ENCODE measurements at places on chromosomes 5 and 9. TPM values are rescaled to one million over a fixed set of nuclear protein-coding genes. Genes with fewer than 3 reads are reported as not detected.

DNA sequence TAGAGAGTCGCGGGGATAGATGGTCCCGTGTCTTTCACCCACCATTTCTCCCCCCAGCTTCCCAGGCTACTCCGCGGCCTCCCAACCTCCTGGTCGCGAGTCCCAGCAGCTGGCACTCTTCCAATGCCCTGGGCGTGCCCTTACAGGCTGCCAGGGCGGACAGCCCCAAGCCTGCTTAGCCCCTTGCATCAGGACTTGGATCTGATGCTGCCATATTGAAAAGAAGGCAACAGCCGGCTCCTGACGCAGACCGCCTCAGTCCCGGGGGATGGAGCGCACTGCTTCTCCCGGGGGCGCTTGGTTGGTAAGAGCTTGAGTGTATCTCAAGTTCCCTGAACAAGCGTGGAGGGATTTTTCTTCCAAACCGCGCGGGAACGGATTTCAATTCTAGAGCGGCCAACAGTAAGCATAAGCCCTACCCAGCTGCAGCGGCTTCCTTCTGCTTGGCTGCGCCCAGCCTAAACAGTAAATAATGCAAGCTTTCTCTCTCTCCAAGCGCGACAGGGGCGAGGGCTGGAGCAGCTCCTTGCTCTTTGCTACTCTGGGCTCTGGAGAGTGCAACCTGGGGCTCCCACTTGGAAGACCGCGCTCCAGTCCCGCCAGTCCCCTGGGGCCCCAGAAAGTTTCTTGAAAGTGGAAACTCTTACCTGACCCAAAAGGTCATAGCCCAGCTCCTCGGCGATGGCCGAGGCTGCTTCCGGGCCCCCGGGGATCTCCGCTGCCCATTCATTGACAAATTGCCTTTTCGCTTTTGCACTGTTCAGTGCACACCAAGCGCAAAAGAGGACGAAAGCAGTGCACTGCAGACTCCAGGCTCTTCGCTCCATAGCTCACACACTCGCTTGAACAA lies 607 bp downstream of the PCSK1 start:
- DNase-seq = no peak

Gene CDX1
- 0.33 TPM for total RNA-seq

Gene SEMA4D
- total RNA-seq = 27.8 TPM

- no peak for DNase-seq
These were observed 32.9 kb downstream of the ACER2 start for GRCh38 chr9:19441730-19442129.

GRCh38 chr9:99336005-99336404 lies 113.9 kb downstream of the SEC61B start:
- no peak for DNase-seq

Gene GPR150
- not detected for total RNA-seq

DNA sequence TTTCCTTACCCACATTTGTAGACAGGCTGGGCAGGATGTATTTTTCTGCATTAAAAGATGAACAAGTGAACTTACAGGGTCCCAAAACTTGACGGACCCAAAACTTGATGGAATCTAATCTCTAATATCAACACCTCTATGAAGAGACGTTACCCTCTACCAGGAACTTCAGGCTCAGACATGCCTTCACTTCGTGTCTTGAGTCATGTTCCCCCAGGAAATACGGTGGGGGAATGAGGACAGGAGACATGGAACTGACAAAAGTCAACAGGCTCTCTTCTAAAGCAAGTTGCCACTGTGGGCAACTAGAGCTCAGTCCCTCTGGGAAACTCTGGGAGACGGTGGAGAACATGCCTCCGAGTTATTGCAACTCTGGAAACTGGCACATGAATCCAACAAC lies 196.1 kb downstream of the PAPPA start:
- no peak for DNase-seq

Gene PCDH12
- not detected for total RNA-seq

Gene CCDC171
- 3.3 TPM for total RNA-seq

DNA sequence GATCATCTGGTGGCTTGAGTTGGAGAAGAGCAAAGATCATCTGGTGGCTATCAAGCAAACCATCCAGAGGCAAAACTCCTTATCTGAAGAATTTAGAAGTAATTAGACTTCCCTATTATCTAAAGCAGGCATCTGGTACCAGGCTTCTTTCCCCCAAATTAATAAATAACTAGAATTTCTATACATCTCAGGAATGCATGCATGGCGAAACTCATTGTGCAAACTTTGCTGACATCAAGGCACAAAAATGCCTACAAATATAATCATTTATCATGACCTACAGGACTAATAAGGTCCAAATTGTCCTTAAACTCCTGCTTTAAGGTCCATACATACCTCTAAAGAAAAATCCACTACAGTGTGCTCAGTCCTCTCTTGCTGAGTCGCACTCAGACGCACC lies 6.0 kb downstream of the OR13D1 start:
- DNase-seq = no peak

DNA sequence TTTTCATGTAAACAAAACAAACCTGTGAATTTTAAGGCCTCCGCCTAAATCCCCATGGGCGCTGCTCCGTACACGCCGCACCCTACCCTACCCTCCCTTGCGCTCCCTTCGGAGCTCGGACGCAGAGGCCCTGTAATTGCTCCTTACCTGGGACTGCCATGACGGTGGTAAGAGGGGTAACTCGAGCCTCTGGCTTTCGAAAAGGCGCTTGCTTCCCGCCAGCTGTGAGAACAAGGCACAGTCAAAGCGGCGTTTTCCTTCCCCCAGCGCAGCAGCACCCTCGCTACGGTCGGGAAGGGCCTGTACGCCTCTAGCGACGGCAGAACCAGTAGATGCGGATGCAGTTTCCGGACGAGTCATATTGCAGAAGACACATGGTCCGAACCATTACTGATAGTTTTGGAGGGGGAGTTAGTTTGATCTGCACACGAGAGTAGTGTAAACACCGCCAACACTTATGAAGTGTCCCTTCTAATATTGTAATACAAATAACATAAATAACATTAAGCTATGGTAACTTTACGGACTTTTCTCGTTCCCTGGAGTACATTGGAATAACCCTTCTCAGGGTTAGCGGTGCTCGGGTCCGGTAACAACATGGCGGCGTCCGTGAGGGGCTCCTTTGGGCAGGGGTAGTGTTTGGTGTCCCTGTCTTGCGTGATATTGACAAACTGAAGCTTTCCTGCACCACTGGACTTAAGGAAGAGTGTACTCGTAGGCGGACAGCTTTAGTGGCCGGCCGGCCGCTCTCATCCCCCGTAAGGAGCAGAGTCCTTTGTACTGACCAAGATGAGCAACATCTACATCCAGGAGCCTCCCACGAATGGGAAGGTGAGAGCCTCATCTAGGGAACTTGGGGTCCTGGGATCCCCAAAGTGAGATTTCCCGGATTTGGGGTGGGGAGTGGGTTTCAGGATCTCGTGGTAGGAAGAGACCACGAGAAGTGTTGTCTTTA lies at the start of the genes CWC27 and SREK1IP1:
Gene CWC27, plus strand, starts transcription at position 573 of the 955 bp plus-strand sequence. Its CDS starts 217 bp downstream, at position 790.
Gene SREK1IP1, minus strand, starts transcription at position 334 of the 955 bp plus-strand sequence. Its CDS starts 174 bp downstream, at position 160.
- DNase-seq = peak; percentile 70

- no peak for DNase-seq
These were observed 1619.1 kb upstream of the ACO1 start for GRCh38 chr9:30765318-30765717.

Gene DOCK8
- 3.8 TPM for total RNA-seq
